ENCODE measurements at places on chromosomes 2 and 18. TPM values are rescaled to one million over a fixed set of nuclear protein-coding genes. Genes with fewer than 3 reads are reported as not detected.
A peak's percentile ranks its signal among the peaks of the same experiment; 100 is the strongest.

DNA sequence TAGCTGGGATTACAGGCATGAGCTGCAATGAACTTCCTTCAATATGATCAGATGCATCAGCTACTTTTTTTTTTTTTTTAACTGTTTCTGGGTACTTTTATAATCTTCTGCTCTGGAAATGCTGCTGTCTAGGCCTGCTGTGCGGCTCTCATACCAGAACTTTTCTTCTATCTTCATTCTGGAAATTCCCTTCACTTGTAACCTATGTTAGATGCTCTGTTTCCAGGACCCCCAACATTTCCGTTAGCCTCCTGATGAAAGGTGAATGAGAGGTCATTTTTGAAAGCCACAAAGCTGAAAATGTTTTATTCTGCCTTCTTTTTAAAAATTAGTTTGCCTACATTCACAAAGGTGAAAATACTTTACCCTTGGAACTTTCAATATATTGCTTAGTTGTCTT lies 8.6 kb downstream of the AGFG1 start:
- H3K4me3 ChIP-seq: no peak overlapping the region
- H3K36me3 ChIP-seq: no peaks in the 10 kb centered on the region
- no peak overlapping the region for H3K27ac ChIP-seq
- no peaks in the 10 kb centered on the region for H3K27me3 ChIP-seq
- DNase-seq: no peak

GRCh38 chr2:98412751-98413458 lies 31.8 kb upstream of the INPP4A start:
- H3K36me3 ChIP-seq: no peaks in the 10 kb centered on the region
- H3K27ac ChIP-seq: no peak overlapping the region
- no peak overlapping the region for H3K4me3 ChIP-seq
- DNase-seq: peak; percentile 24
- H3K27me3 ChIP-seq: no peaks in the 10 kb centered on the region

GRCh38 chr2:37354531-37354930 lies 10.1 kb downstream of the QPCT start:
- DNase-seq: no peak
- no peak overlapping the region for H3K27ac ChIP-seq
- no peak overlapping the region for H3K4me3 ChIP-seq

Gene CABYR
- total RNA-seq: not detected

Gene COL4A4
- total RNA-seq: 10.5 TPM

All from body of pancreas (tissue), 4 donors.